ENCODE measurements at places on chromosomes 11 and 22.
A peak's percentile ranks its signal among the peaks of the same experiment; 100 is the strongest.

DNA sequence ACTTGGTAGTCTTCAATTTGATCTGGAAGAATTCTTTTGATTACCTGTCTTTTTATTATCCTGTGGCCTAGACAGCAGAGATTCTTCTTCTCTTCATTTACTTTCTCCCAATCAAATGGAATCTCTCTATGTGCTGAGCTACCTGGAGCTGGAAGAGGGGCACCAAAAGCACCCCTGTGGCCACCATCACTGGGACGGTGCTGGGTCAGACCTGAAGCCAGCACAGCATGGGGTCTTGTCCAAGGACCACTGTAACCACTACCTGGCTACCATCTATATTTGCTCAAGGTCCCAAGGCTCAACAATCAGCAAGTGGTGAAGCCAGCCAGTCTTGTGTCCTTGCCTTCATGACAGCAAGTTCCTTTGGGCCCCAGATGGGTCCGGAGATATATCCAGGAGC lies 186.6 kb downstream of the JRKL start:
- no peak for DNase-seq

GRCh38 chr11:46560300-46560991 lies 33.4 kb downstream of the AMBRA1 start:
- no peak for DNase-seq

GRCh38 chr22:38901111-38901641 lies 29.2 kb upstream of the CBX6 start:
- DNase-seq, result no peak

GRCh38 chr22:30945653-30946052 lies 22.9 kb downstream of the MORC2 start:
- DNase-seq, result no peak

- no peak for DNase-seq
These were observed 136.8 kb downstream of the PKNOX2 start for GRCh38 chr11:125301346-125301745.

DNA sequence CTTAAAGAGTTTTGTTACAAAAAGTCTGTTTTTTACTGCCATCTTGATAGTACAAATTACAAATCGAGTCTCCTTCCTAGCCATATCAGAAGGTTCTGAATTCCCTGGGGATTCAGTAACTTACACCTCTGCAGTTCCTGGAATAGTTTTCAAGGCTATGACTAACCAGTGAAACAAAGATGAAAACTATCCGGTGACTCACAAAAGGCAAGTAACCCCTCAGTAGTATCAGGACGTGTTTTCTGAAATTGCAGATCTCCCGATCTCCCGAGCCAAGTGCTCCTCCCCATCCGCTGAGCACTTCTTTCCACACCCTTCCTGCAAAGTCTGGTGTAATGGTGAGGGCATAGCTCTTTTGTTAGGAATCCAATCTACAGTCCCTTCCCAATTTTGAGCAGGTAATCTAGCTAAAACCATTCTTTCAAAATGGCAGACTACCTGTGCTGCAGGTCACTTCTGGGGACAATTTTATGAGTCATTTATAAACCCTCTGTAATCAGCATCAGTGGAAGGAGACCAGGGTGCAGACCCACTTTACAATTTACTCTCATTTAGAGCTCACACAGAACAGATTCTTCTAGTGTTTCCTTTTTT lies 7.7 kb downstream of the E2F8 start:
- DNase-seq, result no peak

GRCh38 chr11:130859886-130860285 lies 56.4 kb downstream of the SNX19 start:
- no peak for DNase-seq

DNA sequence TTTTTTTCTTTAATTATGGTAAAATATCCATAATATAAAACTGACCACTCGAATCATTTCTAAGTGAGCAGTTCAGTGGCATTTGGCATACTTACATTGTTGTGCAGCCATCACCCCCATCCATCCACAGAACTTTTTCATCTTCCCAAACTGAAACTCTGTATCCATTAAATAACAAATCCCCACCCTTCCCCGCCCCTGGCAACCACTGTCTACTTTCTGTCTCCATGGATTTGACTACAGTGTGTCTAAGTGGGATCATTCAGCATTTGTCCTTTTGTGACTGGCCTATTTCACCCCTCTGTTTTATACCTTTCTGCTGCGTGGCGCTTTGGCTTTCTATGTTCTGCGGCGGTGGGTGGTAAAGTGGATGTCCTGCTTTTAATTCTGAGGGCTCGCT lies 49.1 kb downstream of the RTN4R start:
- DNase-seq, result no peak

DNA sequence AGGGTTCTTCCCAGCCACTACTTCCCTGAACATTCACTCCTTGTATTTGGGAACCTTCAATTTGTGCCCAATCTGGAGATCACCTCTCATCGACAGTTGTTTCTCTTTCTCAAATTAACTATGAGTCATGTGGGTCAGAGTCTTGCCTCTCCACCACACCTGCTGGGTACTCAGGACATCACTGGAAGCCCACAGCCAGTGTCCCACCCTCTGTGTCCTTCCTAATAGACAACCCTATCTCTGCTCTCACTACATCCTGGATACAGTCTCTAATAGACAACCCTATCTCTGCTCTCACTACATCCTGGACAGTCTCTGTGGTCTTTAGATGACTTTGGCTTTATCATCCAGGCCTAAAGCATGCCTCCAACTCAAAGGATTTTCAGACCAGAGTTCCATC lies 70.1 kb downstream of the ARL14EP start:
- no peak for DNase-seq

GRCh38 chr22:23245045-23245798 lies 64.9 kb downstream of the BCR start:
- no peak for DNase-seq

- no peak for DNase-seq
These were observed 1.6 kb downstream of the NADSYN1 start for GRCh38 chr11:71454470-71455113.

DNA sequence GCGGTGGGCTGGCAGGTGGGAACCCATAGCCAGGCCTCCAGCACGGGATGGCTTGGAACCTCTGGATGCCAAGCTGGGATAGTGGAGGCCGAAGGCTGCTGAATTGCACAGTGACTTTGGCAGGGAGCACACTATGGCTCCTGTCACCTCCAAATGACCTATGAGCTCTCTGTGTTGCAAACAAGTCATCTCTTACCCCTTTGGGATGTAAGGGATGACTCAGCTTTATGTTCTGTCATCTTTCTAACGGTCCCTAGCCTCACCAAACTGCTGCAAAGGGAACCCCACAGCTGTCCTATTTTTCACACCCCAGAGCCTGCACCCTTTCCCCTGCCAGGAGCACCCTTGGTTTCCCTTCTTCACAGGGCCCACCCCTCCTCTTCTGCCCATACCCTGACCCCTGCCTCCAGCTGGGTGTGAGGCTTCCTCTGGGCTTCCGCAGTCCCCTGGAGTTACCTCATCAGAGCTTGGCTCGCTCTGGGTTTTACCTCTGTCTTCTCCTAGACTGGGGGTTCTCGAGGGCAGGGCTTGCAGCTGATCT lies 2.7 kb upstream of the SCUBE1 start:
- DNase-seq, result no peak

DNA sequence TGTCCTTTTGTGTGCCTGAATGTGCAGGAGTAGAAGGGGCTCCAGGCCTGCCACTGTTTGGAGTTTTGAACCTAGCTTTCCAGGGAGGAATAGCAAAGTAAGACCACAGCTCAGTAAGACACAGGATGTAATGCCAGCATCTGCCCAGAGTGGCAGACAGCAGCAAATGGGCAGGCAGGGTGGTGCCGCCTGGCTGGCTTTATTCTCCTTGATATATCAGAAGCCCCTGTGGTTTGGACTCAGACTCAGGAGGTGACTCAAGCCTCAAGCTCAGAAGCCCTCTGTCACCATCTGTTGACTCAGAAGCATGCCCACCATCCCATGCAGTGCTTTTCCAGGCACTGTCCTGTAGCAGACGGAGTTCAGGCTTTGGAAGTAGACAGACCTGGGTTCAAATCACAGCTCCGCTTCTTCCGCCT lies 72.7 kb upstream of the TTC12 start:
- DNase-seq, result no peak

- DNase-seq, result no peak
These were observed 9.4 kb downstream of the OR4D9 start for GRCh38 chr11:59520741-59521140.

- DNase-seq, result no peak
These were observed 27.1 kb downstream of the PDGFD start for GRCh38 chr11:104136861-104137260.

DNA sequence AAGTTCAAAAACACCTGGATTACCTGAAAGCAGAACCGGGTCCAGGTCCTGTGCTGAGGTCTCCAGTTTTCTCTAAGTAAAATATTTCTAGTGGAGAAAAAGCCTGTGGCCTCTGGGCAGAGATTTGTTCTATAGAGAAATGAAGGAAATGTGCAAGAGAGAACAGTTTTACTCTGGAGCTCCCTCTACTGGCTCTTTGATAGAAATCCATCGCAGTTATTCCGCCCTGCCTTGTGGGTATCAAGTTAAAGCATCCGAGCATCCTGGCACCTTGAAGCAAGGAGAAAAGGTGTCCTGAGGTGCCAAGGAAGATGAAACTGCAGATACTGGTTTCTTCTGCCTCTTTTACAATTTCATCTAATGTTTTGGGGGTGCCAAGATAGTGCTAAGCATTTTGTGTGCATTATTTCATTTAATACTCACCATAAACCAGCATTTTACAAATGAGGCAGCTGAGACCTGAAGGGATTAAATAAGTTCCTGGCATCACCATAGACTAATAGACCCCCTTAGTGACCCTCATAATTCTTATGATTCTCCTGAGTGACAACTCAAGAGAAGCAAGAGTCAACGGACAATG lies 113.1 kb upstream of the HSD17B12 start:
- peak; percentile 34 for DNase-seq

DNA sequence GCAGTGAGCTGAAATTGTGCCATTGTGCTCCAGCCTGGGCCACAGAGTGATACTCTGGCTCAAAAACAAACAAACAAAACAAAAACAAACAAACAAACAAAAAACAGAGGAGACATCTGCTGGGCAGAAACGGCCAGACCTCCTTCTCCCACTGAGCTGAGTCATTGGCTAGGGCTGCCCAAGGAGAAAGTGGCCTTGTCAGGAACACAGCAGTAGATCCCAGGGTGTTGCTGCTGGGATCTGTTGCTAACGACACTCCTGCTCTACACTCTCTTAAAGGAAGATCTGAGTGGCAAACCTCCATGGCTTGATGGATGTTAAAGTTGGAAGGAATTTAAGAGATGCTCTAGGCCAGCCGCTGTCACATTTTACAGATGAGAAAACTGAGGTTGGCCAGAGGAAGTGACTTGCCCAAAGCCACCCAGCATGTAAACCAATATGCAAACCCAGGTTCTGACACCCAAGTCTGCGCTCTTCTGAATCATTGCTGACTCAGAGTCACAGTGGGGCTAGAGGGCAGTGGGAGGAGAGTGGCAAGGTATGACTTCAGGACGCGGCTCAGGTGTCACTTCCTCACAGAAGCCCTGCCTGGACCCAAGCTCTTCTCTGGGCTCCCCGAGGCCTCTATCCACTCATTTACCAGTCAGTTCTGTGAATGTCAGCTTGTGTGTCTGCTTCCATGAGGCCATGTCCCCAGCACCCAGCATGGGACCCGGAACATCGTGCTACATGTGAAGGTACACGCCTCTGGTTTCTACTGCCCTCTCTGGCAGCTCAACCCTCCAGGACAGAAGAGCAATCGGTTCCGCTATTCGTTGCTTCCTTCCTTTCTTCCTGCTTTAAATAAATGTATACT lies 11.3 kb upstream of the GDPD5 start:
- DNase-seq, result no peak
